ENCODE measurements at places on chromosomes 7 and 10.

- DNase-seq, result no peak
Observed at GRCh38 chr7:77823787-77824186, 25.2 kb downstream of the PHTF2 start.

GRCh38 chr10:78515038-78515872, 481.6 kb downstream of the RPS24 start:
- DNase-seq, result no peak

- no peak for DNase-seq
Observed at GRCh38 chr7:18200855-18201254, 173.2 kb upstream of the PRPS1L1 start.

DNA sequence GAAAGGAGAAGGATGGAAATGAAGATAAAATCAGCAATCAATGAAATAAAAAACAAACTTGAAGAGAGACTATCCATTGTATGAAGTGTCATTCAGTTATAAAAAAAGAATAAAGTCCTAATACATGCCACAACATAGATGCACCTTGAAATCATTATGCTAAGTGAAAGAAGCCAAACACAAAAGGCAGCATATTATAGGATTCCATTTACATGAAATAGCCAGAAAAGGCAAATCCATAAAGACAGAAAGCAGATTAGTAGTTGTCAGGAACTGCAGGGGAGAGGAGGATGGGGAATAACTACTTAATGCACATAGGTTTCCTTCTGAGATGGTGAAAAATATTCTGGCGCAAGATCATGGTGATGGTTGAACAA, 6.6 kb upstream of the PON1 start:
- DNase-seq, result no peak

- DNase-seq, result no peak
Observed at GRCh38 chr10:81068460-81068859, 530.8 kb downstream of the SH2D4B start.

GRCh38 chr7:1094870-1095269, 7.0 kb downstream of the GPER1 start:
- no peak for DNase-seq

GRCh38 chr7:111085356-111085755, 5.6 kb upstream of the LRRN3 start:
- no peak for DNase-seq

- DNase-seq, result no peak
Observed at GRCh38 chr7:139496528-139496927, 13.1 kb upstream of the KLRG2 start.

DNA sequence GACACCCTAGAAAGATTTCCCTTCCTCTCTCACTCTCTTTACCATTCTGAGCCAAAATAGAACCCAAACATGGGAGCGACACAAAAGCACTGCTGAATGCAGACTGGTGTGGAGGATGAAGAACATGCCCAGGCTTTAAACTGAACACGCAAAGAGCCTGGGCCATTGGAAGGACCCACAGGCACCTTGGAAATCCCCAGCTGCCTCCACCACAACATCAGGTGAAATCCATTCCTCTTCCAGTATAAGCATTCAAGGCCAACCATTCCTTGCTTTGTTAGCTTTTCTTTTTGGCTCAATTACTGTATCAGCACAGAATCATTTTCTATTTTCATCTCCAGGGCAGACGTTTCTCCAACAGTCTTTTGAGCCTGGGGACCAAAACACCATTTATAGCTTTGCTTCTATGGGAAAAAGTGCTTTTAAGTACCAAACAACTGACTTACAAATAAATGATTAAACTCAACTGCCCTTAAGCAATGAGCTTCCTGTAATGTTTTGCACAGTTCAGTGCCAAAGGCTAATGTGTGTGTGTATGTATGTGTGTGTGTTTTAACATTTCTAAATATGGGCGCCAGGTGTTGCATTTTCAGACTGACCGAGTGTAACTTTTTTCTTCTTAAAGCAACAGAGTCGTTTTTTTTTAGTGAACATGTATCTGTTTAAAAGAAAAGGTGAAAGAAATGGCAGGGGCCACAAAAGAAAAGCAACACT, 16.2 kb upstream of the BLNK start:
- peak; percentile 32 for DNase-seq

DNA sequence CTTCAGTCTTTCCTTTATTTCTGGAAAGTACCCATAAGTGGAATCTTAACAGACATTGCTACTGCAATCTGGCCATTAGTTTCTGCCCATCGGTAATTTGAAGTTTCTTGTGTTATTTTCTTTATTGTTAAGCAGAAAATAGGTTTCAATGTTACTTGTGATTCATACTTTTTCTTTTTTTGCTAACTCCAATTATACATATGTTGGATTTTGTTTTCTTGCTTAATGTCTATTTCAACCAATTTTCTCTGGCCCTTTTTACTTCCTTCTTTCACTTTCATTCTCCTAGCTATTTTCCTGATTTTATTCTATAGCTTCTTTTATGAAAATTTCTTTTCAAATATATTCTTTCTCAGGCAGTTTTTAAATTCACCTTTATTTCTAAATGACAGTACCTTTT, 457.4 kb downstream of the TCERG1L start:
- DNase-seq, result no peak

DNA sequence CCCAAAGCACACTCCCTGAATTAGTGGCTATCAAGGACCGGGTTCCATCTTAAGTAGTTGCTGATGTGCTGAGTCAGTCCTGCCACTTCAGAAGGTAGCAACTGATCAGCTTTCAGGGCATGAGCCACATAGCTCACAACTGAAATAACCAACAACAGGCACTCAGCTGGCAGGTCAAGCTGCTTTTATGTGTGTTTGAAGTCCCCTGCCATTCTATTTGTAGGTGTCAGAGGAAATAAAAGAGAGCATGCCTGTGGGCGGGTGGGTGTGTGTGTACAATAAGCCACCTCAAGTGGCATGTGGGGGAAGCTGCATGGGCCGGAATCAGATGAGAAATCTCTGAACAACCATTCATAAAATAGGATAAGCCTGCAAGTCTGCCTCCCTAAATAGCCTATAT, 114.3 kb upstream of the YAE1 start:
- DNase-seq, result peak; percentile 38

- DNase-seq, result no peak
Observed at GRCh38 chr7:43572516-43573049, 10.3 kb upstream of the STK17A start.

DNA sequence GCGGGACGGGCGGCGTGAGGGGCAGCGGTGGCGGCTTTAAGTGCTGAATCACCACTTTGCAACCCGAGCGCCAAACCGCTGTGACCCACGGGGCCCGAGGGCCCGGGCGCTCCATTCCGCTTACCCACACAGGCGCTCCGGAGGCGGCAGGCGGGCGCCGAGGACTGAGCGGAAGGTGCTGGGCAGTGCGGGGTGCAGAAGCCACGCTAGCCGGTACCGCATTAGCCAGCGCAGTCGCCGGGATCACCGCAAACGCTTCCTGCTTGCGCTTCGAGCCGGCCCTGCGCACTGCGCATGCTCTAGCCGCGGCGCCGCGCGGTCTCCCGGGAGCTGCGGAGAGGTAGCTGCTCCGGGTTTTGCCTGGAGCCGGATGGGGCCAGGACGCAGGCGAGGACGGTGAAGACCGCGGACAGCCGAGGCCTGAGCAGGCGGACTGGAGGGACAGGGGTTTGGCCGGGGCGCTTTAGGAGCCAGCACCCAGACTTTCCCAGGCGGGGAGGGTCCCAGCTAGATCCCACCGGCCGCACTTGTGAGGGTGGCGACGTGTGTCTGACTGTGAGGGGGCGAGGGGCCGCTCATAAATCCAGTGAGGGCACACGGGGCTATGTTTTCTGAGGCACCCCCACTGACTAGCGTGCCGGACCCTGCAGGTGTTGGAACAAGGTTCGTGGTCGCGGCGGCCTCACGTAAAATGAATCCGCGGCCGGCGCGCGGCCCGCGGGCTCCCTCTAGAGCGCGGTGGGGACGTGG, at the start of gene IDE:
Gene IDE (minus strand): TSS at position 296 of the 750 bp plus-strand sequence. CDS start 74 bp downstream, at position 222.
- DNase-seq, result peak; percentile 67

Measured in NCI-H510A (cell line).